ENCODE measurements at places on chromosomes 1 and 21.

GRCh38 chr1:227899820-227900449 lies 47.8 kb downstream of the WNT9A start:
- DNase-seq: no peak

GRCh38 chr21:34535886-34536285 lies 23.9 kb upstream of the KCNE1 start:
- no peak for DNase-seq

DNA sequence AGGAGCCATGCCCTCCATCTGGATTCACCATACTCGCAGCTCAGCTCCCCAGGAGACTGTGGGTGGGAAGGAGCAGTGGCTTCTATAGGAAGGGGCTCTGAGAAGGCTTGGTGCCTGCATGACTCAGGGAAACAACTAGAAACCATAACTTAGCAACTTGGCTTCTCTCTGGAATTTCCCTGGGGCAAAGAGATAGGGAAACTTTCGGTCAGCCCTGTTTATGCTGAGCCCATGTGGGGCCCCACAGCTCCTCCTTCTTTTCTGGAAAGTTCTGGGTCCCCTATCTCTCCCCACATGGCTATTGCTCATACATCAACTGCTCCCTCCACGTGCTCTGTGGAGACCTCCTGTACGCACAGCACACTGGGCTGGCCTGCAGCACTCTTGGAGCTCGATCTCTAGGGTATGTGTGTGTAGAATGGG lies 39.3 kb downstream of the PLEKHA6 start:
- no peak for DNase-seq

DNA sequence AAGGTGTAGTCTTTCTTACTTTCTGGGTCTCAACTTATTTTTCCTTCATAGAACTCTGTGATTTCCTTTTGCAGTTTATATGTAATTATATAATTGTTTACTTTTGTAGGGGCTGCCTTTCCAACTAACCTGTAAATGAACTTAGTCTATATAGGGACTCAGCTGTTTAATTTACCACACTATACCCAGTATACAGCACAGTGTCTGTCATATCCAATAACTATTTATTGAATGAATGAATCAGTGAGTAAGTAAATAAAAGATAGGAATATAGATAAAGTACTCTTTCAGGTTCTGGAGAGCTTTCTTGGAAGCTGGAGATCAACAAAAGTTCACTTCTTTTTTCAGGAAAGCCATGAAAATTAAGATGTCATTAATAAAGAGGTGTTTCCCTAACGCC lies 174.8 kb downstream of the NTNG1 start:
- DNase-seq: no peak

- DNase-seq: no peak
Measured at GRCh38 chr21:39066829-39067780, 116.1 kb downstream of the PSMG1 start.

- DNase-seq: no peak
Measured at GRCh38 chr1:165116732-165117131, 239.8 kb downstream of the LMX1A start.

DNA sequence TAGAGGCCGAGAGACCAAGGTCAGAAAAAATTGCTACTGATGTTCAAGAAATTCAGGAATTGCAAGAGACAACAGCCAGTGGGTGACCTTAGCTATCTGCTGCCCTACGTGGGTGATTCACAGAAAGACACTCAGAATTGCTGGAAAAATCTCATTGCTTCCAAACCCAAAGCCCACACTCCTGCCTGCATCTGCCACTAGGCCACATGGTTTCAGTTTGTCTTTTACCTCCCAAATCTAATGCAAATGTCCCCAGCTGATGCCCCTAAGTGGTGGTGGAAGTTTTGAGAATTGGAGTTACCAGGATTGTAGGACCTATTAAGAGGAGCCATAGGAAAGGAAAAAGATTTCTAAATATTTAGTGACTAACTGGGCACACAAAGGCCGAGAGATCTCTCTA lies 341.5 kb upstream of the CHRM3 start:
- no peak for DNase-seq

GRCh38 chr1:192786576-192786975 lies 22.3 kb upstream of the RGS2 start:
- DNase-seq: no peak

All from effector memory CD4-positive, alpha-beta T cell (primary cell).